ENCODE measurements at places on chromosomes 1 and 21.

DNA sequence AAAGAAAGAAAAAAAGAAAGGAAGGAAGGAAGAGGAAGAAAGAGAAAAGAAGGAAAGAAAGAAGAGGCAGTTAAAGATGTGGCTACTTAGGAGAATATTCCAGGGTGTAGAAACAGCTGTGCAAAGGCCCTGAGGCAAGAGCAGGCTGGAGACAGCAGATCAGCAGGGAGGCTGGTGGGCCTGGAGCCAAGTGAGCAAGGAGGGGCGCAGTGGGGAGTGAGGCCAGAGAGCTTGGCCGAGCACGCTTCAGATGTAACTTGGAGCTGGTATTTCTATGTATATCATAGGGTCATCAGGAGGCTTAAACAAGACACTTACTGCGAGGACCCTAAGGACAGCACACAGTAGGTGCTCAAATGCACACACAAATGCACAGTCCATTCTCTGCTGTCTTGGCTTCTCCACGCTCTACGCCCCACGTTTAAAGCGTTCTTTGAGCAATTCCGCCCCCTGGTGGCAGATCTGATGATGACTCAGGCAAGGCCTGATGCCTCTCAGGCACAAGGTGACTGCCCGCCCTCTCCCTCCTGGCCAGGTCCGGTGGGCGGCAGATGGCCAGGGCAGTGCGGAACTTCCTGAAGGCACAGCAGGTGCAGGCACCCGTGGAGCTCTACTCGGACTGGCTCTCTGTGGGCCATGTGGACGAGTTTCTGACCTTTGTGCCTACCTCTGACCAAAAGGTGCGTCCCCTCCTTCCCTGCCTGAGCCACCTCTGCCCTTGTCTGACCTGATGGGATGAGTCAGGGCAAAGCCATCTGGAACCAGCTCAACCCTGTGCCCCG lies 11.9 kb upstream of the PADI3 start:
- DNase-seq = peak; percentile 94

GRCh38 chr1:3602375-3602774 lies 8.9 kb downstream of the MEGF6 start:
- no peak for DNase-seq

- DNase-seq = no peak
These were observed 101.0 kb downstream of the PDE9A start for GRCh38 chr21:42754270-42754933.

DNA sequence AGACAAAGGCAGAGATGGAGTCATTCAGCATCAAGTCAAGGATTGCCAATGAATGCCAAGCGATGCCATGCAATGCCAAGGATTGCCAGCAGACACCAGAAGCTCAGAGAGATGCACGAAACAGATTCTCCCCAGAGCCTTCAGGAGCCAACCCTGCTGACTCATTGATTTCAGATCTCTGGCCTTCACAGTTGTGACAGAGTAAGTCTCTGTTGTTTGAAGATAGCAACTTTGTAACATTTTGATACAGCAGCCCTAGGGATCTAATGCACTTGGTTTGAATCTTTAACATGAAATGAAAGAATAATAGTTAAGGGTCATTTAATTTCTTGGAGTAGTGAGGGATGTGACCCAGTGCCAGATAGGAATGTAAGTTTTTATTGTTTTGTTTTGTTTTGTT lies 287.4 kb upstream of the RUNX1 start:
- DNase-seq = no peak

DNA sequence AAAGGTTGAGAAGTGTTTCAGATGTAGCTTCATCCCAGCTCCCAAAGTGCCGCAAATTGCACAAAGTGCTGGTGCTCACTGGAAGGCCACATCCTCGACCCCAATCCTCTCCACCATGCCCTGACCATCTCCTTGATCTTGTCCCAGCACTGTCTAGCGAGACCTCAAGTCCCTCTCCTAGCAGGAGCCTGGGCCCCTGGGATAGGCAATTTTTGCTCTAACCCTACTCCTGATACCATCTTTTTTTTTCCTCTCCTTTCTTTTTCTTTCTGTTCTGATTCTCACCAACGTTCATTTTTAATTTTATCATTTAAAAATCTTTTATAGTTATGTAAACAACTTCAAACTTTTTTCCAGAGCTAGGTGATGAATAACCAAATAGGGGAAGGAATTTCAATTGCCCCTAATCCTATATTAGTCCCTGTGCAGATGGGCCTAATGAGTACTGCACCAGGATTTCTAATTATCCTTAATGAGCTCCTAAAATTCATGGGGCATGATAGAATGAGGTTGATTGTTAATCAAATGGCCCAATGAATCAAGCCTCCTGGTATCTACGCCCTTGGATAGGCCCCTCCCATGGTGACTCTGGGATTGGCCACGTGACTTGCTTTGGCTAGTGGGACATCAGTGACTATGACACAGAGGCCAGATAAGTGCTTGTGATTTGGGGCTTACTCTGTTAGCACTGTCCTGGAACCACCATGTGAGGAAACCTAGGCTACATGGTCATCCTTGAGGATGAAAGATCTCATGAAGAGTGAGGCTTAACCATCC lies 41.5 kb upstream of the TENT5B start:
- no peak for DNase-seq

GRCh38 chr1:156172696-156173470 lies 19.5 kb downstream of the SEMA4A start:
- DNase-seq = no peak

- no peak for DNase-seq
These were observed 30.6 kb downstream of the ATP1A1 start for GRCh38 chr1:116403496-116404136.

DNA sequence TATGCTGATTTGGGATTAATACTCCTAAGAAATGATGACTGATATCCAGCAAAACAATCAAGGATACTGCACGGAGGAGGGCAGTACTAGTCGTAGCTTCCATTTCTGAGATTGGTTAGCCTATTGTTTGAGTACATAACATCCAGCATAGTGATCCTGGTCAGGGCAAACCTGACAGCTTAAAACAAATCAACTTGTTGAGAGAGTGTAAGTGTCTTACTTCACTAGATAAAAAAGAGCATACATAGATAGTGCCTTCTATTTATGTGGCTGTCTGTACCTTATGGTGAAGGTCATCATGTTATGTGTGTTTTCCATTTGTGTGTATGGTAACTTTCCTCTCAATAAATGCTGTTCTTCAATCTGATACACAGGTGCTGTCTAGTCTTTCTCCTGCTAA lies 228.4 kb downstream of the PTGER3 start:
- no peak for DNase-seq

DNA sequence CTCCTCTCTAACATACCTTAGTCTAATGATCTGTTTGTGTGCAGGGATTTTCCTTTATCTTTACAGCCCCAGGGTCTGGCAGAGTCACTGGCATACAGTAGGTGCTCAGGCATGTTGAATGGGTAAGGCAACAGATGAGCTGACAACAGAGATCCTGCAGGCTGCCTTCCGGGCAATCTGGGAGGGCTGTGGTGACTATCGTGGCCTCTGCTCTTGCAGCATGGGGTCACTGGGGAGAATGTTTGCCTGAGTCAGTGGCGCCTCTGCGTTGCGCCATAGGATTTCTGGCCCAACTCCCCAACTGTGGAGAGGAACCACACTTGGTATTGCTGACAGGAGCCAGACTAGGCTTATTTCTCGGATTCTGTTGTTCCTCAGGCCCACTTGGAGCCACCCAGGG lies 93.8 kb downstream of the LAMC2 start:
- no peak for DNase-seq

DNA sequence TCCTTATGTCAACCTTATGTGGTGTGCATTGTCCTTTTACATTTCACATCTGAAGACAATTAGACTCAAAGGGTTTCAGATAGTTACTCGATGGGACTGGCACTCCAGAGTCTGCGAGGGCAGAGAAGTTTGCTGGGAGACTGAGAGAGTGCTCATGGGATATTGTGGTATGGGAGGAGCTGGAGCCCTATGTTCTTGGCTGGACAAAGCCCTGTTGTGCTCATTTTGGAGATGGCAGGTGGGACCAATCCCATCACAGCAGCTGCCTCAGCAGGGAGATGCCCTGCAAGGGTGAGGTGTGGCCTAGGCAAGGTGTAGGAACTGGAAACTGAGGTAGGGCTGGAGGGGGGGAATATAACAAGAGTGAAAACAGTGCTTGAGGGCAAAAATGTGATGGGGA lies 43.5 kb upstream of the CRNN start:
- no peak for DNase-seq

GRCh38 chr1:88982055-88982454 lies 10.4 kb downstream of the KYAT3 start:
- DNase-seq = no peak

DNA sequence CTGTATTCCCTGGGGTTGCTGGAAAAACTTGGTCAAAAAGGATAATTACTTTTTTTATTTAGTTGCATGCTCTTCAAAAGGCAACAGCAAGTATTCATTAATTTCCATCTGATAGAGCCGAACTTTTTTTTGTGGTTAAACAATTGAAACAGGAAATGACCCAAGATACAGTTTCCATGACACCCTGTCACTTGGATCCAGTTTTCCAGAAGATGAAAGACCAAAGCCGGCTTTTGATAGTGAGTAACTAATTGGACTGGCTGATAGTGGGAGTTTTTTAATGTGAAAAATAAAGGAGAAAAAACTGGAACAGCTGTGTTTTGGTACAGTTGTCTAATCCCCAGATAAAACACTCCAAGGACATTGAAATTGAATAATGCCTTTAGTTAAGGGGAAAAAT lies 33.0 kb downstream of the CACHD1 start:
- DNase-seq = no peak

DNA sequence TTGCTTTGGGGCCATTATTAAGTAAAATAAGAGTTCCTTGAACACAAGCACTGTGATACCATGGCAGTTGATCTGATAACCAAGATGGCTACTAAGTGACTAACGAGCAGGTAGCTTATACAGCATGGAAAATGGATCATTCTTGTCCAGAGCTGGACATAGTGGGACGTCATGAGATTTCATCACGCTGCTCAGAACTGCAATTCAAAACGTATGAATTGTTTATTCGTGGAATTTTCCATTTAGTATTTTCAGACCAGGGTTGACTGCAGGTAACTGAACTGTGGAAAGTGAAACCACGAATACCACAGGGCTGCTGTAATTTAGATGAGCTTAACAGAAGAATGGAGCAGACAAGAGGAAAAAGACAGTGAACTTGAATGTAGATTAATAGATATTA lies 38.9 kb downstream of the CCDC18 start:
- DNase-seq = peak; percentile 74

DNA sequence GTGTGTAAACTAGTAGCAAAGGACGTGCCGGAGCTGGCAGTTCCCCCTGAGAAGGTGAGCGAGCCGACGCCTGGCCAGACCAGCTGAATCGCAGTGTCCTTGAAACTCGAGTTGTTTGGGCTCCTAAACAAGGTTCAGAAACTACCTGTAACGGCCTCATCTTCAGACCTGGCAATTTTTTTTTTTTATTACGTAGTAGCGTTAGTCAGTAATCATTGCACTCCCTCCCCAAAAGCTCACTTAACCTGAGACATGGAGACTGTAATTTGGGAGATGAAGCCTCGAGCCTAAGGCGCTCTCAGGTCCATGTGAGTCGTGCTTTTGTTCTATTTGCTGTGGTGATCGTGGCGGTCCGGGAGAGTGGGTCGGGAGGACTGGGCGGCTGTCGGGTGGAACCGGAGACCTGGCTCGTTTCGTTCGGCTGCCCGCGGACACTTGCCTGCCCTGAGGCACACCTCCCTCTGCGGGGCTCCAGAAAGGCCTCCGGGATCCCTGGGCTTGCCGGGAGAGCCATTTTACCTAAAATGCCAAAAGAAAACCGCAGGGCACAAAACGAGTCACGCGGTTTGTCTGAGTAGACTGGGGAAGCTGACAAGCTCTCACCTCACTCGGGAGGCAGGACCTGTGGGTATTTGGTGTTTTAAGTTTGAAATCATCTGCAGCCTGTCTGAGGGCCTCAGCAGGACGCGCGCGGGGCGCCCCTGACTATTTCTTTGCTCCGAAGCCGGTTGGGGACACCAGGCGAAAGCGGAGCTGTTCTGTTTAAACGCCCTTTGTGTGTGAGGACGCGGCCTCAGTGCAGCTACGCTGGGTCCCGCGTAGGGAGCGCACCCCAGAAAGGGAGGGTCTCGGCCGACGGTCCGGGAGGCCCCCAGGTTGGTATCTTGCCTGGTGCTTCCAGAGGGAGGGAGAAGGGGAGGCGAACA lies 722 bp downstream of the LHX8 start:
- DNase-seq = no peak

Data from NAMALWA (cell line).